ENCODE measurements at places on chromosomes 11 and 22. TPM values are rescaled to one million over a fixed set of nuclear protein-coding genes. Genes with fewer than 3 reads are reported as not detected.

OR52A5 gene
- not detected for total RNA-seq

CD3E gene
- 15.7 TPM for total RNA-seq

PHETA2 gene
- 10.3 TPM for total RNA-seq

OR56B4 gene
- total RNA-seq, result not detected

BATF2 gene
- 5.5 TPM for total RNA-seq

SCUBE2 gene
- total RNA-seq, result 22.0 TPM

PRR33 gene
- total RNA-seq, result not detected

CELSR1 gene
- 6.7 TPM for total RNA-seq

NXPE2 gene
- total RNA-seq, result not detected

CCDC89 gene
- 2.6 TPM for total RNA-seq

BRSK2 gene
- total RNA-seq, result 3.3 TPM

PDGFD gene
- 37.6 TPM for total RNA-seq

LTO1 gene
- total RNA-seq, result 24.5 TPM

SCT gene
- not detected for total RNA-seq

FGF19 gene
- total RNA-seq, result 362 TPM

RPS6KA4 gene
- total RNA-seq, result 33.0 TPM

SLC1A2 gene
- total RNA-seq, result 0.58 TPM

MS4A6A gene
- 95.1 TPM for total RNA-seq

PAX6 gene
- 0.03 TPM for total RNA-seq

KCNE3 gene
- 71.8 TPM for total RNA-seq

CCDC134 gene
- total RNA-seq, result 10.2 TPM

AP5B1 gene
- 22.2 TPM for total RNA-seq

TRIM51 gene
- not detected for total RNA-seq

PEX16 gene
- total RNA-seq, result 31.4 TPM

CFAP300 gene
- 7.1 TPM for total RNA-seq

H19 gene
- total RNA-seq, result 67.3 TPM

PICK1 gene
- 49.0 TPM for total RNA-seq

CCDC15 gene
- total RNA-seq, result 0.49 TPM

CRYBB2 gene
- not detected for total RNA-seq

NLRX1 gene
- total RNA-seq, result 24.6 TPM

DUSP8 gene
- total RNA-seq, result 35.6 TPM

ASPHD2 gene
- total RNA-seq, result 5.5 TPM

OR5A1 gene
- not detected for total RNA-seq

IGSF22 gene
- total RNA-seq, result 4.9 TPM

TRIM48 gene
- total RNA-seq, result not detected

NPAS4 gene
- 1.5 TPM for total RNA-seq

Data from mucosa of gallbladder (tissue), 1 donor.